ENCODE measurements at places on chromosomes 4 and X. TPM values are rescaled to one million over a fixed set of nuclear protein-coding genes. Genes with fewer than 3 reads are reported as not detected.

GABRG1 gene
- not detected for total RNA-seq

CYP4V2 gene
- 2.9 TPM for total RNA-seq

PABPC1L2A gene
- not detected for total RNA-seq

PDCL2 gene
- not detected for total RNA-seq

TMEM156 gene
- 21.3 TPM for total RNA-seq

COX7B2 gene
- not detected for total RNA-seq

ATP2B3 gene
- total RNA-seq: 0.13 TPM

HELT gene
- total RNA-seq: not detected

IL1RAPL2 gene
- total RNA-seq: not detected

REST gene
- total RNA-seq: 11.2 TPM

SHROOM4 gene
- not detected for total RNA-seq

LNX1 gene
- total RNA-seq: not detected

AMBN gene
- not detected for total RNA-seq

TCEAL2 gene
- total RNA-seq: not detected

AGTR2 gene
- total RNA-seq: not detected

CSAG2 gene
- not detected for total RNA-seq

TIMM8A gene
- 26.8 TPM for total RNA-seq

SPIN4 gene
- 5.2 TPM for total RNA-seq

CACNA1F gene
- not detected for total RNA-seq

SYNPO2 gene
- 1.3 TPM for total RNA-seq

KLHL34 gene
- total RNA-seq: not detected

PHOX2B gene
- 0.02 TPM for total RNA-seq

PRAF2 gene
- total RNA-seq: 50.9 TPM

USP46 gene
- 6.3 TPM for total RNA-seq

JCHAIN gene
- not detected for total RNA-seq

PRICKLE3 gene
- total RNA-seq: 16.7 TPM

MAML3 gene
- 17.6 TPM for total RNA-seq

STATH gene
- total RNA-seq: not detected

SLC2A9 gene
- total RNA-seq: 0.50 TPM

RBMXL3 gene
- total RNA-seq: not detected

POF1B gene
- total RNA-seq: 3.0 TPM

NSUN7 gene
- 0.39 TPM for total RNA-seq

TLR1 gene
- total RNA-seq: 0.14 TPM

CPE gene
- total RNA-seq: 1.5 TPM

ADGRL3 gene
- 0.01 TPM for total RNA-seq

SPANXA2 gene
- not detected for total RNA-seq

CLGN gene
- 5.4 TPM for total RNA-seq

MAGEC2 gene
- not detected for total RNA-seq

IGFBP7 gene
- 188 TPM for total RNA-seq

GLUD2 gene
- 2.4 TPM for total RNA-seq

TMPRSS11B gene
- not detected for total RNA-seq

TSPAN5 gene
- 12.4 TPM for total RNA-seq

PABPC4L gene
- 0.05 TPM for total RNA-seq

PLS3 gene
- total RNA-seq: 178 TPM

GC gene
- not detected for total RNA-seq
